Nucleus accumbens (tissue), 56 donors: ENCODE measurements at places on chromosomes 7 and 10.

GRCh38 chr7:41732436-41732785 lies 29.5 kb upstream of the INHBA start:
- no peak for DNase-seq

GRCh38 chr10:70462349-70462984 lies 16.1 kb upstream of the PALD1 start:
- peak; percentile 66 for DNase-seq

DNA sequence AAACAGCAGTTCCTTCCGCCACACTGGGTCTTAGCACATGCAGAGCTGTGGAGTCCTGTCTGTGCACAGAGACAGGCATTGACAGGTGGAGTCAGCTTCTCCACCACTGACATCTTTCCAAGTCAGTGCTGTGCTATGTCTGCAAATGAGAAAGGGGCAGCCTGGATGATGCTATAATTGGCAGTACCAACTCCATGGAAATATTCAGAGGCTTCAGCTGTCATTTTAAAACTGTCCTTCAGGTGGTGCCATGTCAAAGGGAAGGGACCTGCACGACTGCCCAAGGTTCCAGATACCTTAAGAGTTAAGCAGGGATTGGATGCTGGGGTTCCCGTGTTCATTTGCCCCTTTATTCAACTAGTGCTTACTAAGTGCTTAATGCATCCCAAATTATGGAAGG lies 258.0 kb upstream of the PRKCQ start:
- DNase-seq = no peak

- no peak for DNase-seq
Observed at GRCh38 chr7:92685136-92686042, 95.2 kb upstream of the FAM133B start.

DNA sequence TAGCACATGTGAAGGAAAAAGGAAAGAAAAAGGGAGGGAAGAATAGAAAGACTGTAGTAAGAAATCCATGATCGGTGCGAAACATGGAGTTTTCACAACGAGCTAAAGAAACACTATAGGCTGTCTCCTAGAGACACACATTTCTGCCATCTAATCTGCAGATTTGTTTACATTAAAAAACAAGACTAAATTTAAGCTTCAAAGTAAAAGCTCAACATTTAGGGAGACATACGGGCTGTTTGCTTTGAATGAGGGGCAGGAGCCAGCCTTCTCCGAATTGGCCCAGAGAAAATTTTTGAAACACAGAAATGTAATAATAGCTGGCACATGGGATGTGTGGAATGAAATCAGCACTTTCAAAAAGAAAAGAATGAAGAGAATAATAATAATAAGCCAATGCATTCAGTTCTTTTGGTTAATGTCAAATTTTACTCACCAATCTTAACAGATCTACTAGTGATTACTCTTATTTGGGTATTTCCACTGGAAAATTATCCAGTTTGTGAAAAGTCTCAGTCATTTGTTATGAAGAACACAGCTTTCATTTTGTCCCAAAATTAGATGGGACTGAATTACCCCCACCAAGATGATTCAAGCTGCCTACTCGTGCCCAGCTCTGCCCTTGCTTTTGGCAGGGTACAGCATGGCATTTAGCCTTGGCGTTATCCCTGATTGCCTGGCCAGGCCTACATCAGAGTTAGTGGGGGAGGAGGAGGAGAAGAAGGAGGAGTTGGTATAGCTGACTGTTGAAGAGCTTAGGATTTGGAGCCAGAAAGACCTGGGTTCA lies 47.1 kb downstream of the MTURN start:
- no peak for DNase-seq

DNA sequence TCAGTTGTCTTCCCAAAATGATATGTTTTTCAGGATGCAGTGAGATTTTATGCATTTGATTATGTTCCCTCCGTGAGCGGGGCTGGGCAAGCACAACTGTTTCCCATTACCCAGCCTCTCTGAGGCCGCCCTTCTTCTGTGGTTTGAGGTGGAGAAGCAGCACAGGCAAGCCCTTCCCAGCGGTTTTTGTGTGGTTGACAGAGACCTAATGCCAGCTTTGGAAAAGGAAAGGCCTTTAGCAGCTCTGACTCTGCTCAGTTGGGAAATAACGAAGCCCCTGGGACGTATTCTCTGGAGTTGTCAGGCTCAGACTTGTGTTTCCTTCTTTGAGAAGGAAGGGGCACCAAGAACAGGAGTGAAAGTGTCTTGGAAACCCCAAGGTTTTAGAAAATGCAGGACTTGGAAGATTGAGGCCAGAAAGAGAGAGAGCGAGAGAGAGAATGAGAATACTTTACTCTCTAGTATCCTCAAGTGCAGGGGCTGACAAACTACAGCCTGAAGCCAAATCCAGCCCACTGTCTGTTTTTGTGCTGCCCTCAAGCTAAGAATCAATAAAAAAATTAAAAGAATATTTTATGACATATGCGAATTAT lies 20.6 kb upstream of the PDCD4 start:
- no peak for DNase-seq

GRCh38 chr10:131496351-131497052 lies 185.0 kb upstream of the TCERG1L start:
- no peak for DNase-seq

DNA sequence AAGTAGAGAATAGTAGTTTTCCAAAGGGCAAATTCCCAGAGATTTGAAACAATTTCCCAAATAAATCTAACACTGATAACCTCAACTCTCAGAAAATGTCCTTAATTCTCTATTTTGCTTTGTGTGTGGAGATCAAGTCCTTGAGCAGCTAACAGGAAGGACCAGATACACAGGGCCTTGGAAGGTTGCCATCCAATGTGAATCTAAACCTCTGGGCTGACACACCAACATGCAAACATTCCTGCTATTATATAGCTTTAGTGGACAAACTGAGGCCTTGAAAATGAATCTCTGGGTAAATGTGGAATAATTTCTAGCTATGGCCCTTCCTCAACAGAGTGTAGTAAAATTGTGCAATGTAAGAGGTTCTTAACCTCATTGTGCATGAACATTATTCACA lies 44.1 kb upstream of the PARD3 start:
- no peak for DNase-seq

- no peak for DNase-seq
Observed at GRCh38 chr7:141575164-141575563, 24.0 kb downstream of the AGK start.

GRCh38 chr10:14565199-14565598 lies 209.5 kb downstream of the FAM107B start:
- no peak for DNase-seq

DNA sequence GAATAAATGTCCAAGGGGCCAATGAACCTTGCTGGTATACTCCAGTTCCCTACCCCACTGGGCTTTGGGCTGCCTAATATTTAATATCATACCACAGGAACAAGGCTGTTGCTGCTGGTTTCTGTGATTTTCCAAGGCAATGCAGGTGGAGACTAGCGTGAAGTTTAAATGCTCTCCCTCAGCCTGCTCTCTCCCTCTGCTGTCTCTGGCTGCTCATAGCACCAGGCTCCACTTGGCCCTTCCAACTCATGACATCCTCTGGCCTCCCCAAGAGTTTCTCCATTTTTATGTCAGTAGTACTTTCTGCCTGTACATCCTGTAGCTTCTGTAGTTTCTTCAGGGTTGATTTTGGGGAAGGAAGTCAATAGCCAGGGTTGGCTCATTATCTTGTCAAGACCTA lies 103.5 kb downstream of the LHFPL3 start:
- DNase-seq = no peak

DNA sequence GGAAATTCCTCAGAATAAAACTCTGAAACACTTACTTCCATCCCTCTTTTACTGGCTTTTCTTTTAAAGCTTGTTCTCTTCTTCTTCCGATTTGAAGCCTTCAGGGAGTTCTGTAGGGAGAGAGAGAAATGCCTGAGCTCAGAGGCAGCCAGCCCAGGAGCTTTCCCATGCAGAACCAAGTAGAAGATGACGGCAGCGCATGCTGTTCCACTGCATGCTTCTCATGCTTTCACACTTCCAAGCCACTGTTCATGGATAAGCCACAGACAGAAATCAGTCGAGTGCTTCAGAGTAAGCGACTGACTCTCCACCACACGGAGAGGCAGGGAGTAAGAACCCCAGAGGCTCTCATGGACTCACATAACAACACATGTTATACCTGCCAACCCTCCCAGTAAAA lies 237.3 kb downstream of the DGKI start:
- DNase-seq = no peak

GRCh38 chr7:51269911-51270310 lies 46.7 kb downstream of the COBL start:
- no peak for DNase-seq

DNA sequence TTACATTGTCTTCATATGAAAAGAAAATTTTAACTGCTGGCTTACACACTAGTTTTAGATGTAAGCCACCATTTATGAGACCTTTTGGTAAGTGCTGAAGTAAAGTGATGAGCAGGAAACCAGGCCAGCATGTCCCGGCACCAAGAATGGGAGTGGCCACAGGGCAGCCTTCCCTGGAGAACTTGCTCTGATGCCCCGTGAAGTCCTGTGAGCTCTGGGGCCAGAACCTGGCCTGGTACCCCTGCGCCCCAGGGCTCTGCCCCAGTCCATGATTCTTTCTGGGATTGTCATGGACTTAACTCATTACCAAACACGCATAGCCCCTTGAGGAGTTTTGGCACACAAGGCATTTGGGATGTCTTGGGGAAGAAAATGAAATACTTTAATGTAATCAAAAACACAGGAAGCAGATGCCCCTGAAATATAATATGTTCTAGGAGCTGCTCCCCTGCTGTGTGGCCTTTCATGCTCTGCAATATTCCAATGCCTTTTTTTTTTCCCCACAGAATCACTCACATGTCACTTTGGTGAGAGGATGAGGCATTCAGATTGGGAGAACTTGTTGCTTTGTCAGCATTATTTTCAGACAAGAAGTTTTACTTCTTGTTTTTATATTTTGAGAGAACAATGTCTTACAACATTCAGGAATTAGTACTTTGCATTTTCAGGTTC lies 53.1 kb upstream of the CXCL12 start:
- DNase-seq = no peak

- DNase-seq = no peak
Observed at GRCh38 chr10:88920986-88921593, 31.5 kb downstream of the ACTA2 start.

- no peak for DNase-seq
Observed at GRCh38 chr10:47297866-47298540, 2.0 kb upstream of the GDF10 start.

DNA sequence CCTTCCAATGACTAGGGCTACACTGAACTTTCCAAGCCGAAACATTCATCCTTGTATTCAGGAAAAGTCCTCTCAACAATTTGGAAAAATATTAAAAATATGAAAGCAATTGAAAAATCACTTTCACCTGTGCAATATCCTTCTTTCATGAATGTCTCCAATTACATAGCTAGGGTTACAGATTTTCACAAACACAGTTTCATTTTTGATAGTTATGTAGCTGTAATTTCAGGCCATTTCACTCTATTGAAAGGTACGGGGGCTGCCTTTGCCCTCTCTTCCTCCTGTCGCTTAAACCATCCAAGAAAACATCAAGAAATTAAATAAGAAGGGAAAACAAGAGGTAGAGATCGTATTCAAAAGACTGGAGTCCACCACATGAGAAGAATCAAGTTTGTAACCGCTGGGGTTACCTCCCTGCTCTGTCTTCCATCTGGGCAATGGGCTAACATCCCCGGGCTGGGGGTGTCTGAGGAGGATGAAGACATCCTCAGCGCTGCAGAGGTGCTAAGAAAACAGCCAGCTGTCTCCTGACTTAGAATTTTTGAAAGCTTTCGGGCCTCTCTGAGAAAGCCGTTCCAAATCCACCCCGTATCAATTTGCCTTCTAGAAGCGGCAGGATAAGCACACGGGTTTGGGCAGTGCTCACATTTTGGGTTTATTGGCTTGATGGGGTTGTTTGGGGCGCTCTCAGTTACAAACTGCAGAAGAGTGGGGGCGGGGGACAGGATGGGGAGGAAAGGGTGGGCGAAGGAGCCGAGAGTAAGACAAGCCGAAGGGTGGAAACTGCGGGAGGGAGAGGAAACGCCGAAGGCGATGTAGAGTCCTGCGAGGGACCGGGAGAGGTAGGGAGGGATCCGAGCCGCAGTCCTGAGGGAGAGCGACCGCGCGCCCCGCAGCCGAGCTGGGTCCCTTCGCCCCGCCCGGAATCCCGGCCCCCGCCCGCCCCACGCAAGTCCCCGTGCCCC lies 24.3 kb upstream of the VAX1 start:
- no peak for DNase-seq

- no peak for DNase-seq
Observed at GRCh38 chr7:93717217-93717900, 142.8 kb upstream of the CALCR start.

- DNase-seq = peak; percentile 25
Observed at GRCh38 chr7:36155811-36156361, 2.8 kb downstream of the EEPD1 start.

- DNase-seq = no peak
Observed at GRCh38 chr10:132929953-132930548, 12.3 kb downstream of the CFAP46 start.

- DNase-seq = peak; percentile 3
Observed at GRCh38 chr7:130063036-130063435, 7.3 kb upstream of the KLHDC10 start.

DNA sequence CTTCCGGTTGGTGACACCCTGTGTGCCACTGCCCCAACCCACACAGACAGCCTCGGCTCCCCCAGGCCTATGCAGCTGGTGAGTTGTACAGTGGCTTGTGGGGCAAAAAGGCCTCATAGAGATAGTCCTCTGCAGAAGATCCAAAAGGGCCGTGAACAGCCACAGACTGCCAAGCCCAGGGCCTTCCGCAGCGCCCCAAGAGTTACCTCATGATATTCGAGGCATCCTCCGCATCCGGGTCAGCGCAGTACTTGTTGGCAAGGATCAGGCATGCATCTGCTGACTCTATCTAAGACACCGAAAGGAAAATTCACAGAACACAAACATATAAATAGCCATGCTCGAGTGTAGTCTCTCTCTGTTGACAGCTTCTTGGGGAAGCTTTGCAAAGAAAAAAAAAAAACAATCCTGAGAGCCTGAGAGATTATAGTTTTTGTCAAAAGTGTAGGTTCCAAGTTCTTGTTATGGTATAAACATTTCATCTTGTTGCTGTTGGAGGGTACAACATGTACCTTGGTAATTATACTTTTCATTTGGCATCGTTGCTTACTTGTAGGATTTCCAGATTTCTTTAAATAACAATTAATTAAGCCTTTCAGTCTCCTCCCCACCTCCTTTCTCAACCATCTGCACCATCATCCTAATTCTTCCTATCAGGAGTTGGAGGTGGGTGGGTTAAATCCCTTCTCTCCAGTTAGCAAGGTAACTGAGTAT lies 553.0 kb downstream of the KCNMA1 start:
- DNase-seq = no peak
